Fibroblast of the aortic adventitia (primary cell): ENCODE measurements at places on chromosomes 4 and X. TPM values are rescaled to one million over a fixed set of nuclear protein-coding genes. Genes with fewer than 3 reads are reported as not detected.

MAGEA8 gene
- not detected in 2 replicates for total RNA-seq

DNA sequence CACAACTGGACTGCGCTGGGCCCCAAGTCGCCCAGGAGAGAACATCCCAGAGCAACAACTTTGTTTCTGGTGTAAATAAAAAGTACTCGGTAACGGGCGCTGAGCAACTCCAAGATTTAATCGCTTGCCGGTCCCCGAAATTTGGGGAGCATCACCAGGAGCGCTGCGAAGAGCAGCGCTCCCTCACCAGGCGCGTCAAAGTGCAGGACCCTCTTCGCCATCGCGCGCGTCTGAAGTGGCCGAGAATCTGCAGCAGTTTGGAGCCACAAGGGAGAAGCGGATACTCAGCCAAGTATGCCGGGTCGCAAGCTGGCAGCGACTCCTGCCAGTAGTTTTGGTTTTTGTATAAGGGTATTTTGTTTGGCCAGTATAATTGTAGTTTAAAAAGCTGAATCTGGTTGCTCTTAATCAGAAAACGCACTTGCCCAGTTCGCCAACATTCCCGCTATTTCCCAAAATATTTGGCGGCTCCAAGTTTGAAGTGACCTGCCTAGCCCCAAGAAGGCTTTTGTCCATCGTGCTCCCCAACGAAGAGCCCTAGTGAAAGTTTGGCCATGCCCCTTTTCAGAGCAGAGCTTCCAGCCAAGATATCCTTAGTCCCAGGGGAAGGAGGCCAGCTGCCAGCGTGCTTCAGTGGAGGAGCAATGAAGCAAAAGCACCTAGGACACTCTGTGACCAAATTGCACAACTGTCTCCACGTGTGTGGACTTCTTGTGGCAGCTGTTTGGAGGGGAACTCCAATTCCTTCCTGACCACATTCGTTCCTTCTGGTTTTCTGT, 557 bp upstream of the KDR start:
- peak; percentile 37 for DNase-seq

GRCh38 chr4:152394791-152395190, 141.1 kb downstream of the FBXW7 start:
- DNase-seq: no peak

P2RY4 gene
- 0.09 and 0.41 TPM in 2 replicates for total RNA-seq

DNA sequence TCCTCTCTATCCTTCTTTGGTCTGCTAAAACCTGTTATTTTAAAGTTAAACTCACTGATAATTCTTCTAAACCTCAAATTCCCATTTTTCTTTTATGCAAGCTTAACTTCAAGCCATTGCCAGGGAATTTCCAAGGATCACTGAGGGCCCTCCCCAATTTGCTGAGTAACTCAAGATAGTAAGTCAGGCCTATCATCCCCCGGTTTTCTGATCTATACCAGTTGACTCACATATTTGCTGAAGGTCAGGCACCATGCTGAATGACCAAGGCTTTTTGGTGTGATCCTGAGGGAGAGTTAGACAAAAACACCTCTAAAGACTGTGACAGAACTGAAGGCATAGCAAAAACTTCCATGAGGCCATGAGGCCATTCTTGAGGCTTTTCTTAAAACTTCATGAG, 1301.9 kb downstream of the PCDH7 start:
- peak; percentile 80 for DNase-seq
